ENCODE measurements at places on chromosomes 16 and 17. TPM values are rescaled to one million over a fixed set of nuclear protein-coding genes. Genes with fewer than 3 reads are reported as not detected.

DNA sequence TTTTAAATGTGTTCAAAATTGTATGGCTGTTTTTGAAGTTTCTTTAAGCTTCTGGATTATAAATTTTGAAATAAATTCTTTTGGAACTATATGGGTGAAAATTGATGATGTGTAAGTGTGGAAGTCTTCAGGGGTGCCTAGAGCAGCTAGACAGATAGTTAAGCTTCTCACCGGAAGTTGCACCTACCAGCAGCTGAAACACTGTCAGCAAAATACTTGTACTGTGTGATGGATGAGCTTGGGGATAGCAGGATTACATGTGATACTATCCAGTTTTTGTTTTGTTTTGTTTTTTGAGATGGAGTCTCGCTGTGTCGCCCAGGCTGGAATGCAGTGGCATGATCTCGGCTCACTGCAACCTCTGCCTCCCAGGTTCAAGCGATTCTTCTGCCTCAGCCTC is 19.7 kb downstream of the RBL2 start:
- DNase-seq = no peak

DNA sequence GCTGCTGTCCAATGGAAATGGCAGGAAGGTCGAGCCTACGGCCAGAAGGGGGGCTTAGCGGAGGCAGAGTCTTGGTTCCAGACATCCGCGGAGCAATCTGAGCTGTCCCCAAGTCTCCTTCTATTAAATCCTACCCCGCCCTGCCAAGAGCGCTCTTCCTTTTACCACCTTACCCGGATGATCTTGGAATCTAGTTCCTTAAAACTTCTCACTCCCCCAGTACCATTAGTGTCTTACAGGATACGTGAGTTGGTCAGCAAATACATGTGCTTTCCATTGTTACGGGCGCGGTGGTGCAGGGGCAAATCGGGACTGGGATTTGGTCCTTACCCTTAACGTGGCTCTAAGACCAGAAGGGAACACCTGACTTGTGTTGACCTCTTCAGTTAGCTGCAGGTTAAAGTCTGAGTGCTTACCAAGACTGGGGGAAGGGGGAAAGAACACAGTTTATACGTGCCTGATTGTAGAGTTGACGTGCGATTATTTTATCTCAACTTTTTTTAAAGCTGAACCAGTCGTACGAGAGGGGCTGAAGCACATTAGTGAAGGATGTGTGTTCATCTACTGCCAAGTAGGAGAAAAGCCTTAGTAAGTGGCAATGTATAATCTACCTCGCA is 495 bp downstream of the TXNDC17 start:
- peak; percentile 39 for DNase-seq

DNA sequence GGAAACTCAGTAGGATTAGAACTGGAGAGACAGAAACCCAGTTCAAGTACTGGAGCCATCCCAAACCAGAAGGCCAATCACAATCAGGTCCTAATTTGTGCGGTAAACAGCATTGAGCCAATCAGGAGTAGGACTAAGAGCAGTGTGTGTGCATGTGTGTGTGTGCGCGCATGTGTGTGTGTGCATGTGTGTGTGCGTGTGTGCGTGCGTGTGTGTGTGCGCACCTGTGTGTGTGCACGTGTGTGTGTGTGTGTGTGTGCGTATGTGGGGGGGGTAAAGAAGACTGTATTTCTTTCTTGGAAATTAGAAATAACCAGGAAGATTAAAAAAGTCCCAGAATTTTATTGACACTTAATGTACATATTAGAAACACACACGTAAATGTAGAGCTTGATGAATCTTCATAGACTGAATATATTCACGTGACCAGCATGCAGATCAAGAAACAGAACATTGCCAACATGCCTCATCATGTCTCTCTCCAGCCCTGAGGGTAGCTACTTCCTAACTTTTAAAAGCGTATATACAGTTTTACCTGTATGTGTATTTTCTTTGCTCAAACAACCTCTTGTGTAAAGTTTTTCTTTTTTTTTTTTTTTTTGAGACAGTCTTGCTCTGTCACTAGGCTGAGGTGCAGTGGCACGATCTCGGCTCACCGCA is 919 bp upstream of the DHRS7C start:
- no peak for DNase-seq

- peak; percentile 67 for DNase-seq
Observed at GRCh38 chr16:70653809-70654771, 7.7 kb downstream of the IL34 start.

DNA sequence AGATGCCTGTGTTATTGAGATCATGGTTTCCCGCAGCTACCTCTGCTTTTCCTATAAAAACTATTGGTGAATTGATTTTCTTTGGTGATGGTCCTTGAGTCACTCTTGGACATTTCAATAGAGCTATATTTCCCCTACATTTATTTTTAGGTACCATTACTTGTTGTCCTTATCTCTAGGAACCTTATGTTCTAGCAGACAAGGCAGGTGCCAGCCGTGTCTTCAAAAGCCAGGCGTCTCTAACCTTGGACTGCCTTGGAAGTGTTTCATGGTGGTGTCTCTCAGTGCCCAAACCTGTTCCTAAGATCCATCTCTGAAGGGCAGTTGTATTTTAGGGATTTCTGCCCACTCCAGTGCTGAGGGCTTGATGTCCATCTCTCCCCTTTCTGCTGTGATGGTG is 77.4 kb upstream of the CLEC18A start:
- no peak for DNase-seq

DNA sequence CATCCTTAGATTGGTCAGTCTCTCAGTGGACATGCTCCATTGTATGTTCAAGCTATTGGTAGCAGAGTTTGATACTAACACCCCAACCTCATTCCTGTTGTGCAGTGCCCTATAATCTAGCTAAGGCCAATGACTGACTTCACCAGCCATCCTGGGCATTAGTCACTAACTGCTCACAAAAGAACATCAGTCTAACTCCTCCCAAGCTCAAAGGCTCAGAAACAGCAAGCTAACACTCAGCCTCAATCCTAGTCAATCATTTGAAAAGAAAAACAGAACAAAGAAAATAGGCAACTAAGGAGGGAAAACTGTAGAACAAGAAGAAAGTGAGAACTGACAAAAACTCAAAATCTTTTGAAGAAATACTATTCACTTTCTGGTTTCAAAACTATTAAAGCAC is 199.1 kb upstream of the C17orf78 start:
- DNase-seq = no peak

GRCh38 chr16:49637933-49638672 is 217.8 kb downstream of the ZNF423 start:
- DNase-seq = no peak

The NLRC3 gene
- total RNA-seq = 0.15 TPM

The UBE2Z gene
- 119 TPM for total RNA-seq

The GGNBP2 gene
- 58.2 TPM for total RNA-seq
